ENCODE measurements at places on chromosomes 2 and 18. TPM values are rescaled to one million over a fixed set of nuclear protein-coding genes. Genes with fewer than 3 reads are reported as not detected.
A peak's percentile ranks its signal among the peaks of the same experiment; 100 is the strongest.

DNA sequence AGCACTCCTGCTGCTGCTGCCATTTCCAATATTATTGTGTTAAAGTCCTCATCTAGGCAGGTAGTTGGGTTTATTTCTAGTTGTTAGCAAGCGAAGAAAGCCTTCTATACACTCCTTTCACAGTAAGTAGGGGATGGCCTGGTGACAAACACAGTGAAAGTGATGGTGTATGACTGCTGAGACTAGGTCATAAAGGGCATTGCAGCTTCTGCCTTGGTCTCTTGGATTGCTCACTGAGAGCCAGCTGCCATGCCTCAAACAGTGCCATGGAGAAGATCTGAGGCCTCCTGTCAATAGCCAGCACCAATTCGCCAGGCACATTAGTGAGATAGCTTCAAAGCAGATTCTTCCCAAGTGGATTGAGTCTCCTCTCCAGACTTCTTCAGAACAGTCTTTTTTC is 27.6 kb upstream of the MSTN start:
- no peak for DNase-seq
- no peak overlapping the region for H3K27ac ChIP-seq
- H3K4me1 ChIP-seq = no peaks in the 10 kb centered on the region
- no peak overlapping the region for H3K4me3 ChIP-seq

GRCh38 chr2:206918263-206918662 is 21.1 kb upstream of the CPO start:
- DNase-seq = no peak
- no peak overlapping the region for H3K27ac ChIP-seq

Gene ASXL3
- total RNA-seq = 23.2 TPM

- peak; percentile 80 for DNase-seq
- no peaks in the 10 kb centered on the region for H3K27me3 ChIP-seq
- H3K36me3 ChIP-seq = no peaks in the 10 kb centered on the region
- H3K4me1 ChIP-seq = peaks cover 14% of the 10 kb centered on the region
- H3K27ac ChIP-seq = no peak overlapping the region
These were observed 7.3 kb upstream of the PRLH start for GRCh38 chr2:237558961-237559641.

DNA sequence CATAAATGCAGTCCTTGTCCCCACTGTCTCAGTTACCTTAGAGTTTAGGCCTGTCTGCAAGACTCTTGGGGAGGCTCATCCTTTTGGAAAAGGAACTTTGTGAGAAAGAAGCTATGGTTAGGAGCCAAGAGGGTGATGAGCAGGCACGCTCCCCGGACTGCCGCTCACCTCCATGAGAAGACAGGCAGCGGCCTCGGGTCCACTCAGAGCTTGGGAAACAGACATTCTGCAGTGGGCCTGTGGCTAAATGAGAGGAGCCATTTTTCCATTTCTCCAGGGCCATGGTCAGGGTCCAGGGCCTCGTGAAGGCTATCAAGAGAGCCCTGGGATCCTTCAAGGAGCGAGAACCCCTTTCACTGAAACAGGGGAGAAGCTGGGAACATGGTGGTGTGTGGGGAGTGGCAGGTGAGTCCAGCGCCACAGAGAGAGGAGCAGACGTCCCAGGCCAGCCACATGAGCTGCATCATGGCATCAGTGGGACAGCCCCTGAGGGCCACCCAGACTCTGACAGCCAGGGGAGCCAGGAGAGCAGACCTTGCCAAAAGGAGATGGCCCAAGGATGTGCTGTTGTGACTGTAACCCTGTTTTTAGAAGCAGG is 4.0 kb upstream of the TEX51 start:
- no peaks in the 10 kb centered on the region for H3K4me1 ChIP-seq
- no peak overlapping the region for H3K4me3 ChIP-seq
- H3K27me3 ChIP-seq = no peaks in the 10 kb centered on the region
- DNase-seq = peak; percentile 12
- H3K27ac ChIP-seq = no peak overlapping the region

DNA sequence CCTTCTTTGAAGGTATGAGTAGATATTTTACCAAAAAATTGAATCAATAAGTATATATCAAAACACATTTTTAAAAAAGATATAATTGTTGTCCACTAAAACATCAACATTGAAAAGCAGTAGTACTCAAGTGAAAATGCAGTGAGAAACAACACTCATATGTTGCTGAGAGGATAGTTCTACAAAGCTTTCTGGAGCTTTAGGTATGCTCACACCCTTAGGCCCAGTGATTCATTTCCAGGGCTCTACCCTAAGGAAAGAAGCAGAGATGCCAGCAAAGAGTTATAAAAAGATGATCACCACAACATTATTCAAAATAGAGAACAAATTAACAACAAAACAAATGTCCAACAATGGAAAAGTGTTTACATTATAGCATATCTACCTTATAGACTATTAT is 197.3 kb upstream of the CCDC150 start:
- H3K4me3 ChIP-seq = no peak overlapping the region
- H3K27me3 ChIP-seq = no peaks in the 10 kb centered on the region
- no peak overlapping the region for H3K27ac ChIP-seq
- H3K36me3 ChIP-seq = no peaks in the 10 kb centered on the region
- no peak for DNase-seq
- no peaks in the 10 kb centered on the region for H3K4me1 ChIP-seq

DNA sequence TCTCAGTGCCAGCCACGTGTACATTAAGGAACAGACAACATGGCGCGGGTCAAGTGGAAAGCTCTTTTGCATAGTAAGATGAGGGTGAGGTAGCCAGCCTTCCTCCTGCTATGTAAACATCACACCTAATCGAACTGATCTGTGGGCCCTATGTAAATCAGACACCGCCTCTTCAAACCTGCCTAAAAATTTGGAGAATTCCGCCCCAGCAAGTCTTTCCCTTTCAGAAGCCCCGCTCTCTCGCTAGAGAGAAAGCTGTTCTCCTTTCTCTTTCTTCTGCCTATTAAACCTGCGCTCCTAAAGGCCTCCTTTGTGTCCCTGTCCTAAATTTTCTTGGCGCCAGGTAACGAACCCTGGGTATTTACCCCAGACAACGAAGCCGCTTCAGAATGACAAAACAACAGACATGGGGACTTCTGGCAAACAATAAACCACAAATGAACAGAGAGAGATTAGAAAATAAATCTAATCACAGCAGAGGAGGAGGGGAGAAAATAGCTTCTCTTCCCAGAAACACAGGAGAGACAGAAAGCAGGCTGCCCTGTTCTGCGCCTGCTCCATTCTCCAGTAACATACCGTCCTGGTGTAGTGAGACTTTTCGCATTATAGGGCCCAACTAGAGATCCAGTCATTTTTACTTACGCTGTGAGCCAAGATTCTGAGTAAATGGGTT is 31.9 kb upstream of the CYP1B1 start:
- H3K4me1 ChIP-seq = peaks cover 9% of the 10 kb centered on the region
- no peak for DNase-seq
- no peaks in the 10 kb centered on the region for H3K36me3 ChIP-seq
- no peak overlapping the region for H3K27ac ChIP-seq

Gene COPS8
- total RNA-seq = 54.5 TPM

Gene KLHL41
- 1.2 TPM for total RNA-seq

- H3K36me3 ChIP-seq = no peaks in the 10 kb centered on the region
- DNase-seq = peak; percentile 43
- H3K4me1 ChIP-seq = peaks cover 2% of the 10 kb centered on the region
These were observed 289.3 kb upstream of the ZSWIM2 start for GRCh38 chr2:187138265-187138664.

DNA sequence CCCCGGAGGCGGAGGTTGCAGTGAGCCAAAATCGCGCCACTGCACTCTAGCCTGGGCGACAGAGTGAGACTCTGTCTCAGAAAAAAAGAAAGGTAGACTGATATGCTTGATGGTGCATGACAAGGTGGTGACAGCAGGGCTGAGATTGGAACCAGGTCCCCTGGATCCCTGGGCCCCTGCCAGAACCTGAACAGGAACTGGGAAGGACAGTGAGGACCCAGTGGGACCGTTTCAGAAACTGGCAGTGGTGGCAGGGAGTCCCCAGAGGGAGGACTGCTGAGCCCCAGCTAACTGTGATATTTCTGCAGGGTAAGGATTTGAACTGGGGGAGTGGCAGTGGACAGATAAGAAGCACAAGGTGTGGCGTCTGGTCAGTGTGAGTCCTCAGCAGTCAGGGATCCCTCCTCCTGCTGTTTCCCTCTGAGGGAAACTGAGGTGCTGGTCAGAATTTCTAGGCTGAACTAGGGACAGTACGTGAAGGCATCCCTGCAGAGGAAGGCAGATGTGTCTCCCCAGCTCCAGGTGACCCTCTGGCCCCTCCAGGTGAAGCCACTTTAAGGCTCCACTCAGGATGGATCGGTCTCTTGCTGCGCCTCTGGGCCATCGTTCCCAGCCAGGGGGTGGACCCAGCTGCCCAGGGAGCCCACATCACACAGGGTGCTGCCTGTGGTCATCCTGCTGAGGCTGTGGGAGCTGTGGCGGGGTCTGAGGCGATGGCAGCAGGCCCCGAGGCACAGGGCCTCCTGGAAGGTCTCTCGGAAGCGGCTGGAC is 5.6 kb downstream of the NMUR1 start:
- no peak overlapping the region for H3K27ac ChIP-seq
- no peak for DNase-seq
- no peaks in the 10 kb centered on the region for H3K27me3 ChIP-seq
- H3K4me1 ChIP-seq = peaks cover 3% of the 10 kb centered on the region

Gene MAL
- 2.2 TPM for total RNA-seq

DNA sequence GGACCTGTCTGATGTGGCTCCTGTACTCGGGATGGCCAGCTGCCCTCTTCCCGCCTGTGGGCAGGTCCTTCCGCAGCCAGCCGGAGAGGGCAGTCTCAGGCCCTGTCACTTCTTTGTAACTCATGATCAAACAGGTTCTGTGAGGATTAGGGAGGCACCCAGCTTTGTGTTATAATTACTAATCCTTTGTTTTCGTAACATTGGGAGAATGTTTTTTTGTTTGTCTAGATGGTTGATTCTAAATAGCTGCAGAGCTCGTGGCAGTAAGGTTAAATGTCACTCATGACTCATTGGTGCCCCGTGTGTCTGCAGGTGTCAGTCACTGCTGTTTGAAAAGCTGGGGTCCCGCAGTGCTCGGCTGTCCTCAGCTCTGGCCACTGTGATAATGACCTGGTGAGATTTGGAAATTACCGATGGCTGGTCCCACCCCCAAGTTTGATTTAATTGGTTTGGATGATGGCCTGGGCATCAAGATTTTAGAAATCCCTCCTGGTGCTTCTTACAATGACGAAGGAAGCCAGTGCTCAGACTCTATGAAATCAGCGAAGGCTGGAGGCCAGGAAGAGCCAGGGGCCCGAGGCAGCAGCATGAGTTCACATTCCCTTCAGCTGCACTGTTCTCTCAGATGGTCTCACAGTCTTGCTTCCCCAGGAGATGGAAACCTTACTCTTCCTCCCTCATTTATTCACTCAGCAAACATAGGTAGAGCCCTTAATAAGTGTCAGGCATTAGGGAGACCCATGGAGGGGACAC is 172.8 kb downstream of the VAPA start:
- no peak for DNase-seq
- H3K27ac ChIP-seq = no peak overlapping the region
- no peaks in the 10 kb centered on the region for H3K27me3 ChIP-seq
- H3K4me1 ChIP-seq = no peaks in the 10 kb centered on the region
- H3K4me3 ChIP-seq = no peak overlapping the region

Gene RUFY4
- not detected for total RNA-seq

- H3K4me1 ChIP-seq = no peaks in the 10 kb centered on the region
- H3K4me3 ChIP-seq = no peak overlapping the region
- DNase-seq = no peak
- H3K27ac ChIP-seq = no peak overlapping the region
- no peaks in the 10 kb centered on the region for H3K27me3 ChIP-seq
- no peaks in the 10 kb centered on the region for H3K36me3 ChIP-seq
These were observed 323.3 kb downstream of the TGIF1 start for GRCh38 chr18:3773303-3773702.

Gene PROKR1
- total RNA-seq = not detected

Gene LYPD6
- 0.91 TPM for total RNA-seq

GRCh38 chr2:170465241-170465640 is 249.9 kb upstream of the SP5 start:
- no peaks in the 10 kb centered on the region for H3K4me1 ChIP-seq
- no peak for DNase-seq
- H3K27ac ChIP-seq = no peak overlapping the region
- H3K4me3 ChIP-seq = no peak overlapping the region
- H3K27me3 ChIP-seq = no peaks in the 10 kb centered on the region

GRCh38 chr2:168024459-168024858 is 222.9 kb downstream of the STK39 start:
- DNase-seq = no peak
- no peaks in the 10 kb centered on the region for H3K36me3 ChIP-seq
- H3K4me3 ChIP-seq = no peak overlapping the region
- H3K27ac ChIP-seq = no peak overlapping the region
- H3K4me1 ChIP-seq = no peaks in the 10 kb centered on the region

- H3K4me1 ChIP-seq = peaks cover 4% of the 10 kb centered on the region
- H3K36me3 ChIP-seq = no peaks in the 10 kb centered on the region
- DNase-seq = no peak
- H3K27ac ChIP-seq = no peak overlapping the region
- H3K4me3 ChIP-seq = no peak overlapping the region
These were observed 136.2 kb upstream of the CDCA7 start for GRCh38 chr2:173218326-173219056.

Gene DCDC2C
- not detected for total RNA-seq

GRCh38 chr2:75527676-75528075 is 33.1 kb downstream of the EVA1A start:
- no peaks in the 10 kb centered on the region for H3K4me1 ChIP-seq
- H3K4me3 ChIP-seq = no peak overlapping the region
- H3K27ac ChIP-seq = no peak overlapping the region
- no peak for DNase-seq
- H3K36me3 ChIP-seq = no peaks in the 10 kb centered on the region

Gene KCTD1
- total RNA-seq = 30.8 TPM

Gene RGPD6
- total RNA-seq = 67.8 TPM

GRCh38 chr2:200609028-200609614 is 23.3 kb downstream of the AOX1 start:
- no peaks in the 10 kb centered on the region for H3K36me3 ChIP-seq
- H3K4me1 ChIP-seq = no peaks in the 10 kb centered on the region
- DNase-seq = no peak
- no peak overlapping the region for H3K27ac ChIP-seq
- no peaks in the 10 kb centered on the region for H3K27me3 ChIP-seq

- no peak overlapping the region for H3K27ac ChIP-seq
- H3K36me3 ChIP-seq = no peaks in the 10 kb centered on the region
- no peaks in the 10 kb centered on the region for H3K4me1 ChIP-seq
- no peaks in the 10 kb centered on the region for H3K27me3 ChIP-seq
- no peak for DNase-seq
- H3K4me3 ChIP-seq = no peak overlapping the region
These were observed 33.7 kb downstream of the MTERF4 start for GRCh38 chr2:241068136-241068941.

Gene HOXD12
- not detected for total RNA-seq

- H3K36me3 ChIP-seq = no peaks in the 10 kb centered on the region
- H3K4me3 ChIP-seq = no peak overlapping the region
- no peaks in the 10 kb centered on the region for H3K4me1 ChIP-seq
- no peaks in the 10 kb centered on the region for H3K27me3 ChIP-seq
These were observed 345.6 kb downstream of the GRB14 start for GRCh38 chr2:164275659-164276058.

Gene ERMN
- total RNA-seq = not detected

DNA sequence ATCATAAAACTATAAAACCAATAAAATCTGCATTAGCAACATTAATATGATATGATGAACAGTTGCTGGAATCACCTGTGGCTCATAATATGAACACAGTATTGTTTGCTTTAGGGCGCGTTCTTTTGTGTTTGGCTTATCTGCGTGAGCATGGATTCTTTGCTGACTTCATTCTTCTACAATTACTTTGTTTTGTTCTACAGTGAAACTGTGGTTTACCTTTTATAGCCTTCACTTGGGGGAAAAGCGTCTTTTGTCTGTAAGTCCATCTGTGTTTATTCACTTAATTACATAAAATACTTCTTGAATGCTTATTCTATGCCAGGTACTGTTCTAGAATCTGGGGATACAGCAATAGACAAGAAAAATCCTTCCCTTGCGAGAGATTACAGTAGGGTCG is 74.0 kb upstream of the SEC11C start:
- no peak overlapping the region for H3K4me3 ChIP-seq
- H3K4me1 ChIP-seq = peaks cover 2% of the 10 kb centered on the region
- H3K27ac ChIP-seq = no peak overlapping the region

Gene KATNAL2
- total RNA-seq = 5.1 TPM
